ENCODE measurements at places on chromosomes 5 and 9.

DNA sequence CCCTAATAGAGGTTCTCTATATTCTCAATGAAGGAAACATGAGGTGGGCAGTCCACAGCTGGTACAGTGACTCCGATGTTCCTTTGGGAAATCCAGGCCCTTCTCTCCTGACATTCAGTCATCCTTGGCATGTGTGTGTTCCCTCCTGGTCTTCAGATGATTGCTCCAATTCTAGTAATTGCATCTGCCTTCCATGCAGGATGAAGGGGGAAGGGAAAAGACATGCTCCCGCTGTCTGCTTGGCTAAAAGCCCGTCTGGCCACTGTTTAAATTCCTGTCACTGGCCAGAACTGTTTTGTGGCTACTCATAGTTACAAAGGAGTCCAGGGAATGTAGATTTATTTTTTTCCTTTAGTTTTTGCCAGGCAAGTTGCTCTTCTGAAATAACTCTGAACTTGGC, 65.0 kb downstream of the MAST4 start:
- DNase-seq = peak; percentile 18

DNA sequence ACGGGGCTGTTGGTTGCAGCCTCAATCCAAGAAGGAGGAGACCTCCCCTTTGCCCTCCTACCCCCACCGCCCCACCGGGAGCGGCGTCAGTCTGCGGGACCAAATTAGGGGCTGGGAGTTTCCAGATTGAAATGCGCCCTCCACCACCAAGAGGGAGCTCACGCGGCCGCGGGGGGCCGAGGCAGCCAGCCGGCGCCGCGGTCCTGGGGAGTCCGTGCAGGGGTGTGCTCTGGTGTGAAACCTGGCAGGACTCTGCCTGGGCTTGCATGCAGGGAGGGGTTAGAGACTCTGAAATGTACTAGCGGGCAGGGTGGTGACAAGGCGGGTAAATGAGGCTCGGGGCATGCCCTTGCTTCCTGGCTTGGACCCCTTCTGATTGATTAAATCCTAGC, 989 bp upstream of the FBN2 start:
- DNase-seq = no peak

GRCh38 chr5:87413343-87413645, 564 bp upstream of the CCNH start:
- no peak for DNase-seq

DNA sequence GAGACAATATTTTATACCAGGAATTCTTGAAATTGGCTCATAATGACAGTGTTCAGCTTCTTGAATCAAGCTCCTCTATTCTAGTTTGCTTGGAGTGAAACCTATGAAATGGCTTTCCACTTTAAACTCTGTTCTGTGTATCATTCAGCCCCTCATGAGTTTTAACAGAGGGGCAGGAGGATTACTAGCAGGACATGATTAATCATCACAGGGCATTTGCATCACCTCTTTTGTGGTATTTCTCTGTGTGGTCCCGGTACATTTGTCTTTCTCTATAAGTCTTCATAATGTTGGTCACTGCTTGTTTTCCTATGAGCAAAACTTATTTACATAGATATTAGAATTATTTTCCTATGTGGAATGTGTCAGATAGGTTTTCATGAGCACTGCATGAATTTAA, 21.2 kb downstream of the CAST start:
- DNase-seq = no peak

GRCh38 chr9:130998597-130999244, 10.3 kb upstream of the LAMC3 start:
- DNase-seq = no peak

DNA sequence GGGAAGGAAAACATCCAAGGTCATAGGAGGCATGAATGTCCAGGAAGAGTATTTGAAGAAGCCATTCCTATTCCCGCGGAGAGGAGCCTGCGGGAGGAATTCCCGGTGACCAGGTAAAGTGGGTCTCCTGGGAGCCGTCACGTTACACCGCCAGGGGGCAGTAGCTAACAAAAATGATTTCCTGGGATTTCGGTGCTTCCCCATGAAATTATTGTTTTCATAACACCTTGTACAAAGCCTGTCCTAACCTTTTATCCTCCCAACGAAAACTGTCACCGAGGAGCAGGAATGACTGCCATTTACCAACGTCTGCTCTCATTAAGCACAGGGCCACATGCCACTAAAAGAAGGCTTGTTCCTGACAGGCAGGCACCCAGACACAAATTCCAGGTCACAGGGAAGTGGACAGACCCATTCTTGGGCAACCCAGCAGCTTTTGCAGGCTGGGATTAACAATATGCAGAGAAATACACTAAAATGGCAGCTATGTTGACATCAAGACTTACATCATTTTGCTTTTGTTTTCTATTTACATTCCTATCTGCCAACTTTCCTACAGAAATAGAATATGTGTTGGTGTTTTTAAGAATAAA, 41.2 kb upstream of the CTSL start:
- DNase-seq = peak; percentile 4

DNA sequence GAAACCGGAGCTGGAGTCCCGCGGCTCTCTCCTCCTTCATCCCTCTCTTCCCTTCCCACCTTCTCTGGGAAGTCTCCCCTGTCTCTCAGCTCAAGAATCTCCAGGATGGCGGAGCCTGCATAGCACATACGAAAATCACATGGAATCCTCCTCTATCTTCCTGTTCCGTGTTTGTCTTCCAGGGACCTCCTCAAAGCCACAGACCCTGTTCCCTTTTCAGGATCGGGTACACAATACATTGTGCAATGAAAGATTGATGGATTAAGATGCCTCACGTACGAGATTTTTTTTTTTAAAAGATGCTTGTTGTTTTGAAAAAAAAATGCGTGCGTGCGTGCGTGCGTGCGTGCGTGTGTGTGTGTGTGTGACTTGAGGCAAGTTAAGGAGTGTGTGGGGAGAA, 46.6 kb upstream of the OLFM1 start:
- no peak for DNase-seq

DNA sequence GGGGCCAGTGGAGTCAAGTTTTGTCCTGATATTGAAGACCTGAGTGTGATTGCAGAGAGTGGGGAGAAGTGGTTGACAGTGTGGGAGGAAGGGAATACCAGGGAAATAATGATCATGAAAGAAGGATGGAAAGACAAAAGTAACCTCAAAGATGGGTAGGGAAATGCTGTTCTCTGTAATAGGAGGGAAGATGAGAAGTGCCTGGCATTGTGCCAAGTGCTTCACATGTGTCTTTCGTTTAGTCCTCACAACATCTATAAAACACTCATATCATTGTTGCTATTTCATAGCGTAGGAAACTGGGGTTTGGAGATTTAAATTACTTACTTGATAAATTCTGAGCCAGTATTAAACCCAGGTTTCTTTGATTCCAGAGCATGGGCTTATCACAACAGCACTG, 472.3 kb downstream of the LRRC70 start:
- DNase-seq = no peak

GRCh38 chr5:105978011-105978410, 1692.7 kb downstream of the EFNA5 start:
- no peak for DNase-seq

DNA sequence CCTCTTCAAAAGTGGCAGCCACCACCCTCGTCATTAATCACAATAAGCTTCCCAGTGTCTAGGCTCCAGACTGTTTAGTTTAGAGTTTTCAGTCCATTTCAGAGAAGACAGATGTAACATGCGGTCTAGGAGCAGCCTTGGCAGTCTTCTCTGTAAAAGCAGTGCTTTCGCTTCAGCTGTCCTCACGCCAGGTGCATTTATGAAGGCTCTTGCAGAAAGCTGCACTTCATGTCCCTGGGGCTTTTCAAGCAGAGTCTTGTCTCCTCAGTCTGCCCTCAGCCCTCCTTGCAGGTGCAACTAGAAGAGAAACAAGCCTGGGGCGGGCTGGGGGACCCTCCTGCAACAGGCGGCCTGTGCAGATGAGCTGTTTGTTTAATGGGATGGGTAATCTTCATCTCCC, 281.9 kb downstream of the DRD1 start:
- DNase-seq = no peak

DNA sequence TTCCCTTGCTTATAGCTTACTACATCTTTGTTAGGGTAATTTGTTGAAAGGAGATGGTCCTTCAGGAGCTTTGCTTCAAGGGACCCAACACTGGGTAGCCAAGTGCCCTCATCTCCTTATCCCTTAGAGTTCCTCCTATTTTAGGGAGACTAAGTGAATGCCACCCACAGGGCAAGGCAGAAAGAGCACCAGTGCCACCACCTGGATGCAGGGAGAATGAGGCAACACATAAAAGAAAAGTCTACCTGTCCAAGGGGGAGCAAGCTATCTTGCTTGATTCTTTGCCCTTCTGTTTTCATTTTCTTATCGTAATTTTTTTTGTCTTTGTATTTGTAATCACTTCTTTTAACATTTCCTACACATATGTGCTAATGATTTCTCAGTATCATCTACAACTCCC, 205.5 kb downstream of the NPR3 start:
- peak; percentile 34 for DNase-seq

DNA sequence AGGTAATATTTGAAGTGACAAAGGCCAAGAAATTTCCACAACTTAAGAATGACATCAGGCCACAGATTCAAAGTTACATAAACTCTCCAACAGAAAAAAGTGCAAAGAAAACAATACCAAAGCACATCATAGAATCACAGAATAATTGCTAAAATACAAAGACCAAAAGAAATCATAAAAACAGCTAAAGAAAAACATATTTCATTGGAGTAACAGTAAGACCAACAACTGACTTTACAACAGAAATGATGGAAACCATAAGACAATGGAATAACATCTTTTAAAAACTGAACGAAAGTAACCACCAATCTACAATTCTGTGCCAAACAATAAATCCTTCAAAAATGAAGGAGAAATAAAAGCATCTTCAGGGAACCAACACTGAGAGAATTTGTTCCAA, 38.3 kb downstream of the ZDHHC21 start:
- DNase-seq = no peak

DNA sequence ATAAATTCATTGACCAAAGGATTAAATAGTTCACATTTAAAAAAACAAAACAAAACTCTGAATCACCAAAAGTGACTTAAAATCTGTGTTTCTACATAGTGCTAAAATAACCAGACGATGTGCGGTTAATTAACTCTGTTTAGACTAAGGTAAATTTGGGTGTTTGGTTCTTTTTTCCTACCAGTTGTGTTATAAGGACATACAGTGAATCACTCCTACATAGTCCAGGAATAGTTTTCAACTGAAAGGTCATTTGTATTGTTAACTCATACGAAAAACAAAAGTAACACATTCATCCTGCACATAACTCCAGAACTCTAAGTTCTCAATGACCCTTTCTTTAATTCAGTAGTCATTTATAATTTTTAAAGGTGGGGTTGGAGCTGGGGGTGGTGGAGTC, 203.7 kb downstream of the GLIS3 start:
- DNase-seq = no peak

- no peak for DNase-seq
Observed at GRCh38 chr5:144567421-144567780, 396.7 kb downstream of the KCTD16 start.

DNA sequence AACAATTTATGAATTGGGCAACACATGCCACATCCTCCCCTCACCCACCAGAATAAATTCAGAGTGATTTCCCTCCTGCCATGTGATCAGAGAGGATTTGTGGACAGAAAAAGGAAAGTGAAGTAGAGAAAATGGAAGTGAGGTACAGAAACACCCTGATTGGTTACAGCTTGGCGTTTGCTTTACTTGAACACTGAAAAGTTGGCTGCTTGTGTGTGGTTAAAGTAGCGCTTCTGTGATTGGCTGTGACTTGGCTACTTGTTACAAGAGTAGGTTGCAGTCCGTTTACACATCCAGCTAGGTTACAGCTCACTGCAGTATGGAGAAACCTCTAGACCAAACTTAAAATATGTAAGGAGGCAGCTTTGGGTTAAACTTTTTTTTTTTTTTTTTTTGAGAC, 205.2 kb upstream of the ZNF608 start:
- no peak for DNase-seq

GRCh38 chr5:159440968-159441367, 110.7 kb upstream of the IL12B start:
- DNase-seq = no peak

GRCh38 chr9:70061776-70062175, 18.1 kb downstream of the MAMDC2 start:
- no peak for DNase-seq

DNA sequence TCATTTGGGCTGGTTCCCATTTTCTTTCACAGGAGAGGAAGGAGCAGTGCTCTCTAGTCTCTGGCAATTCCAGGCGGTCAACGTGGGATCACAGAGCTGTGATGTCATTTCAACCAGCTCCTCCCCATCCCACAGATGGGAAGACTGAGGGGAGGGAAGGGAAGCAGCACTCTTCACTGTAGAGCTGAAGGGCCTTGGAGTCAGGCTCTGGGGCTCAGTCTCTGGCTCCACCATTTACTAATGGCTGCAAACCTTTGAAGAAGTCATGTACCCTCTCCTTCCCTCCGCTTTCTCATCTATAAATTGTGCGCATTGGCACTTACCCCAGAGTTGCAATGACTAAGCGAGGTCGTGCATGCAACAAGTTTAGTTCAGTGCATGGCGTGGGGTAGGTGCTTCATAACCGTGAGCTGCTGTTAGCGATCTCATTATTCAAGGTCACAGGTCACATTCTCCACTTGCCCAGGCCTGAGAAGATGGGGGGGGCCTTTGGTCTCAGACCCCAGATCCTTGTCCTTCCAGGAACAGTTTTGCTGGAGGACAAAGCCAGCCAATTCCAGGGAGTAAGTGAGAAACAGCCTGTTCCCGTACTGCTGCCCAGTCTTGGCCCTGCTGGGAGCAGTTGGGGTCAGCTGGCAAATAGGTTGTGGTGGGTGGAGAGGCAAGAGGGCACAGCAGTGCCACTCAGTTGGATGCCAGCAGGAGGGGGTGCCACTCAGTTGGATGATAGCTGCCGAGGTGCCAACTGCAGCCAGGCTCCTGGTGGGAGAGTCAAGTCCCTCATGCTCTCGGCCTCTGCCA, 136.7 kb downstream of the RGS3 start:
- DNase-seq = peak; percentile 41

GRCh38 chr9:130765137-130766020, 69.7 kb upstream of the ABL1 start:
- DNase-seq = no peak

DNA sequence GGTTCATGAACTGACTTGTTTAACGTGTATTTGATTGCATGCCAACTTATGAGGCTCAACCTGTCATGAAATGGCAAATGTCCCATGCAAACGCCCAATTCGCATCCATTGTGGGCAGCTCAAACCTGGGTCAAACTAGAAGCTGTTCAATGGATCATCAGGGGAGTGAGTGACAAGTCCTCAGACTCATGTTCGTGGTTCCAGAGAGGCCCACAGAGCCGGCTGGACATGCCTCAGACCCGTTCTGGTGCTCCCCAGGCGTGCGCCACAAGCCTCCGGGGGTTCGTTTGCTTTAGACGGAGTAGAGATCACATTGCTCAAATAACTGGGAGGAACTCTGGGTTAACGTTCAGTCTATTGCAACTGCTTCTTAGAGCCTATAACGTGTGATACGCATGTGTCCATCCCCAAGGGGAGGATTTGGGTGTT, 15.0 kb downstream of the GFI1B start:
- DNase-seq = no peak

DNA sequence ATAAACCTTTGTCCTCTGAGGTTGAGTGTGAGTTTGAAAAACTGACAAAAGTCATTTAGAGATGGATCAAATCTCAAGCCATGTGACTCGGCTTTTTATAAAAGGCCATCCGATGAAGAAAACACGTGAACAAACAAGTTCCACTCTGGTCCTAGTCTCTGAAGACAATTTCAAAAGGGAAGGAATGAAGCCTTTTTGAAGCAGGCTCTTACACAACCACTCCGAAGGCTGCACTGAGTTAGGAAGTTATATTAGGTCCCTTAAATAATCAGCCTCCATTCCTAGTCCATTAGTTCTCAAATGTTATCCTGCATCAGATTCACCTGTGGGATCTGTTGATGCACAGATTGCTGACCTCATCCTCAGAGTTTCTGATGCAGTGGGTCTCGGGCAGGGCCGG, 166.6 kb upstream of the HMHB1 start:
- DNase-seq = no peak

GRCh38 chr9:88724331-88724730, 189.4 kb downstream of the NXNL2 start:
- DNase-seq = no peak

Measured in brain microvascular endothelial cell (primary cell).